CD4-positive, alpha-beta memory T cell (primary cell): ENCODE measurements at places on chromosomes 1 and 21.
A peak's percentile ranks its signal among the peaks of the same experiment; 100 is the strongest.

DNA sequence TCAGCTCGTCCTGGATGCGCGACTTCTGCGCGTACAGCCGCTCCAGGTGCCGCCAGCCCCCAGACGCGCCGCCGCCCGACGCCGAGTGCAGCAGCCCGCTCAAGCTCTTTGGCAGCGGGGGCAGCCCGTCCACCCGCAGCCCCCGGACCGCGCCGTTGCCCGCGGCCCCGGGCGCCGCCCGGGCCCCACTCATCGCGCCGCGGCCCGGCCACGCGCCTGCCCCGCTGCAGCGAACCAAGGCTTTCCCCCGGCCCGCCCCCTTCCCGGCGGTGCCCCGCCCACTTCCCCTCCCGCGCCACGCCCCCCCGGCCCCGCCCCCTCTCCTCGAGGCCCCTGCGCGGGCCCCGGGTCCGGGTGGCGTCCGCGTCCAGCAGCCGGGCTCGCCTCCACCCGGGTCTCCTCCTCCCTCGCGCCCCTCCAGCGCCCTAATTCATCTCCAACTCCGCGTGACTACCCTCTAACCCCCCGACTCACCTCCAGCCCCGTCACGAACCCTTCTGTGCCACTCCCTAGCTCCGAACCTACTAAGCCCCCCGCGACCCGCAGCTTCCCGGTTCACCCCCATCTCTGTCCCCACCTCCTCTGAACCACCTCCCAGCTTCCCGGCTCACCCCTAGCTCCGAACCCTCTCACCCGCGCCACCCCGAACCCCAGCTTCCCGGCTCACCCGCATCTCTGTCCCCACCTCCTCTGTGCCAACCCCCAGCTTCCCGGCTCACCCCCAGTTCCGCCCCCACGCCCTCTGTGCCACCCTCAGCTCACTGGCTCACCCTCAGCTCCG lies at the start of gene FAM89A:
Gene FAM89A, minus strand, starts transcription at position 236 of the 781 bp plus-strand sequence. Its CDS starts 43 bp downstream, at position 193.
- peak; percentile 69 for DNase-seq

DNA sequence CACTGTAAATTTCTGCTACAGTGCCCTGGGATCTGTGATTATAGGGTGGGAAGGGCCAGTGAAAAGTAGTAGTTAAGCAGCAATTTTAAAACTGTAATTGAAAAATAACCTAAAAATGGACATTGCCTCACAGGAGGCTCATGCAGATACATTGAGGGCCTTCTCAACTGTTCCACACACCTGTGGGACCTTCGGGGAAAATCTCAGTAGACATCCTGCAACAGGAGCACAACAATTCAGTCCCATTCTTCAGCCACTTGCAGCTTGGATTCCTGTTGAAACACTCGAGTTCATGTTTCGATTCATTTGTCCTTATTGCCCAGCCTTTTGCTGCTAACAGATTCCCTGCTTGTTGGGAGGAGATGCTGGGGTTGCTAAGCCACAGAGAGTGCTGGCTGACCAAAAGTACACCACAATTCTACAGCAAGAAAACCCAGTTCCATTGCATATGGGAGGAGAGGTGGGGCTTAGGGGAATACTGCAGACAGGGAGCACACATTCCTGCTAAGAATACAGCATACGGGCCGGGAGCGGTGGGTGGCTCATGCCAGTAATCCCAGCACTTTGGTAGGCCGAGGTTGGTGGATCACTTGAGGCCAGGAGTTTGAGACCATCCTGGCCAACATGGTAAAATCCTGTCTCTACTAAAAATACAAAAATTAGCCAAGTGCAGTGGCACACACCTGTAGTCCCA lies 4.5 kb downstream of the TMCC2 start:
- no peak for DNase-seq

DNA sequence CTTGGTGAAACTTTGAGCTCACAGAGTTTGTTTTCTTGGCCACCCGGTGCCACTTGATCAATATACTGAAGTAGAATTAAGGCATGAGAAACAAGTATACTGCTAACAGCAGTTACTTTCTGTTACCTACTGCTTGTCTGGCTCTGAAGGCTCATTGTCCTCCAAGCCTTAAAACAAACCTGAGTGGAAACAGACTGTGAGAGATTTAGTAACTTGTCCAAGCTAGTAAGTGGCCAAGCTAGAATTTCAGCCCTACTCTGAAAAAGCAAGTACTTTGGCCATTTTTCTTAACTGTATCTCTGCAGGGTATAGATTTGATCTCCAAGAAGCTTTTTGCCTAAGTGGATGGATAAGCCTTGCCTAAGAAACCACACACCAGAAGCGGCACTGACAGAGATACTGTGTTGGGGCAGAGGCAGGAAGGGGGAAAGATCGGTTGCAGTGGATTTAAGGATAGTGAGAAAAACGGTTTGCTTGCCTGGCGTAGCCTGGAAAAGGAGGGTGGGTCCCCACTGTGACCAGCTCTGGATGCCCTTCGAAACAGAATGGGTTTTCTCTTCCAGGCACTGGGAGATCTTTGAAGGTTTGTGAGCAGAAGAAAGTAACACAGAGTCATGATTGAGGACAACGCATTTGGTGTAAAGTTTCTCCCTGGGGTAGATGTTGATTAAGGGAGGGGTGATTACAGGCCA lies 2.1 kb upstream of the MACO1 start:
- no peak for DNase-seq

- no peak for DNase-seq
Observed at GRCh38 chr1:234093741-234094140, 189.3 kb downstream of the SLC35F3 start.

DNA sequence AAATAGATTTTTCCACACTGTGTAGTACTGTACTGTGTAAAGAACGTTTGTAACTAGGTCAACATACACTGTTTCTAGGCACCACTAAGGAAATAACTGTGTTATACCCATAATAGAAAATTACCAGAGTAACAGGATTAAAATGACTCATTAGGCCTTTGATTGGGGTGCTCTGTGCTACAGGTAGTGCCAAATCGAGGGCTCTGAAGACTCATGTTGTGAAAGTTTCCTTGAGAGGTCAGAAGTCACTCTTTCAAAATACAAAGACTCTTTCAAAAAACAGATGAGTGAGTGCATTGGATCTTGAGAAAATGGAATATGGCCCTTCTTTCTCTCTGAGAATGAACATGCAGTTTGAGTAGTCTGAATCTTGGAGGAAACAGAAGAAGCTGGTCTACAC lies 143.0 kb downstream of the MRPL39 start:
- DNase-seq = peak; percentile 28

GRCh38 chr1:245984390-245985155 lies 522.5 kb downstream of the SMYD3 start:
- no peak for DNase-seq

- no peak for DNase-seq
Observed at GRCh38 chr1:245810181-245810769, 655.5 kb downstream of the KIF26B start.
